ENCODE measurements at places on chromosomes 3 and 15.

DNA sequence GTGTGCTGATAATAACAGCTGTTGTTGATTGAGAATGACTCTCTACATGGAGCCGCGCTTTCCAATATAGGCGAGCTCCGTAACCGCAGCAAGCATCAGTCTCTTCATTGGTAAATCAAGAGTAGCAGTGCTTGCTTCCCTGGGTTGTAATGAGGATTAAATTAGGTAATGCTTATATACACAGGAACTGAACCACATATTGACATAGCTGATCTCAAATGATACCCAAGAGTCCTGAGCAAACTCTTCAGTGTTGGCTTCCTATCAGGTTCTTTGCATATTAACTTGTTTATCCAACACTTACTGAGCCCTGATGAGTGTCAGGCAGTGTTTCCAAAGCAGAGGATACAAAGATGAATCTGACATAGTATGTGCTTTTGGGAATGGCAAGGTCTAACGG lies 46.4 kb upstream of the SLCO3A1 start:
- no peak for DNase-seq

DNA sequence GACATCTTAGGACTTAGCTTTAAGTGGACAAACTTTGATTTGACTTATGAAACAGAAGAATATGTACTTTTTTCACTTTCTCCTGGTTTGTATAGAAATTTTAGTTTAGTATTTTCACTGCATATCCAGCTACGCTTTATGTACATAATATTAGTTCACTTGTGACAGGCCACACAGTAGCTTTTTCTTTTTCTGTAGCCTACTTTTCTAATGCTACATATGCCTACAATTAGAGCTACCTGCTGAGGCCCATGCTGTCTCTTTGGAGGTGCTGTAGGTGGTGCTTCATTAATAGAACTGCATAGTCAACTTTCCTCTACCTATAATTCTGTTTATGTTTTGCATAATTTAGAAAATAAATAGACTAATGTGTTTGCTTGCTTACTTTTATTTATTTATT lies 191.6 kb downstream of the NLGN1 start:
- no peak for DNase-seq

GRCh38 chr15:92059036-92059970 lies 205.8 kb downstream of the SLCO3A1 start:
- no peak for DNase-seq

DNA sequence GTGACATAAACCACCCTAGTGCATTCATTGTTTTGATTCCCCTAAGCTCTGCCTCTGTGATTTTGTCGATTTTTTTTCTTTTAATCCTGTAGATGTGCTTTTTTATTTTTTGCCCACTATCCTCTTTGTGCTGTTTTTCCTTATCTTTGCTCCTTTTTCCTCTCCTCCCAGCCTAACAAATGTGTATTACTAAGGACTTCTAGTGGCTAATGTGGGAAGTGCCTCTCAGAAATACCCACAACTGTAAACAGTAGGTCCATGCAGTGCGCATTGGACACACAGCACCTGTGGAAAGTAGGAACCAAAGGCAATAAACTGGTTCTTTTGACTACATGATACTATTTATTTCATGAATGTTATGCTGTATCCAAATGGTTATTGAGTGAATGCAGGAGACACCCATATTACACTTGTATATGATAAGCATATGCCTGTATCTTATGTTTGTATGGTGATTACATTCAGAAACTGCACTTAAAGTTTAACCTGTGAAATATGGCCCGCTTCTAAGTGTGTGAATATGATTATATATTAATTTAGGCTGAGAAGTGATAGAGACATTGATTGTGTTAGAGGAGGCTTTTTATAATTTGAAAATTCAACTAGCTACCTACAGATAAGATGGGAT lies 147.8 kb downstream of the PLCL2 start:
- no peak for DNase-seq

DNA sequence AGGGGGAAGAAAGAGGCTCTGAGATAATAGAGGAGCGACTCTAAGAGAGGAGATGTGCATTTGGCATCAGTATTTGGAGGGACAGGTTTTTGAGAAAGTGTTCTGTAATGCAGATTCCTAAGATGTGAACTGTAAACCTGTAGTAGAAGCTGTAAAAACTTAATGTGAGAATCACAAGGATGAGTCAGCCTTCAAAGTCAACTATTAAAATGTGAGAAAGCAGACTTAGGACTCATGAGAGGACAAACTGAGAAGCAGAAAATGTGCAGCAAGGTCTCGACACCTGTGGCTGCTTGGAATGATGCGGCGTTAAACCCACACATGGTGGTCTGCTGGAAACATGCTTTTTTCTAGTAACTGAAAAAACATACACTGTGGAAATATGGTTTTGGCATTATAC lies 36.0 kb downstream of the USP13 start:
- peak; percentile 3 for DNase-seq

GRCh38 chr15:87167055-87167454 lies 1087.4 kb downstream of the AGBL1 start:
- DNase-seq = no peak

DNA sequence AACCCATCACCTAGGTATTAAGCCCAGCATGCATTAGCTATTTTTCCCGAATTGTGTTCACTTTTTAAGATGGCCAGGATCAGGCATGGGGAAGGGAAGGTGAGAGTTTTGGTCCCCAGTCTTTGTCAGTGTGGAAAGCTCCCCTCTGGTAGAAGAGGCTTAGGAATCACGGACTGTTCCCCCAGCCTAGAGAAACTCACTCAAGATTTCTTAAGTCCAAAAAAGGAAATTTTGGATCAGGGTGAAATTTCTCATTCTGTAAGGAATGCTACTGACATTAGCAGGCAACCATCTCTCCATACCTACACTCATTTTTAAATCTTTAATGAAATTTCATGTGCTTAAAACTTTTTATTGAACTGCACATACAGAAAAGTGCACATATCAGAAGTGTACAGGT lies 70.3 kb upstream of the GALNT15 start:
- no peak for DNase-seq

DNA sequence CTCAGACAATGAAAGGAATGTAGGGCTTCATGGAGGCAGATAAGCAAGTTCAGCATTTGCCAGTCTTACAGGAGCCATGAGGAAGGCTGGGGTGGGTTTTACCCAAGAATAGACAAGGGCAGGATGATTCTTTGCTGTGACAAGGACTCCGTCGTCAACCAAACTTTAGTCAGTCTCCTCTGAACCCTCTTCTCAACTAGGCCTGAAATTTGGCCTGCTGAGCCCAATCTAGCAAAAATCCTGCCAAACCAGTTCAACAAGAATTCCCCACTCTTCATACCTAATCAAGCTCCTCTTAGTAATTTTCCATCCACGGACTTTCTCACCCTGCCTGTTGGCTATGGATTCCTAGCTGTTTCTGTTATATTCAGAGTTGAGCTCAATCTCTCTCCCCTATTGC lies 280.5 kb downstream of the TBL1XR1 start:
- peak; percentile 81 for DNase-seq

- DNase-seq = peak; percentile 86
These were observed 4.3 kb downstream of the PTH1R start for GRCh38 chr3:46881596-46882376.

DNA sequence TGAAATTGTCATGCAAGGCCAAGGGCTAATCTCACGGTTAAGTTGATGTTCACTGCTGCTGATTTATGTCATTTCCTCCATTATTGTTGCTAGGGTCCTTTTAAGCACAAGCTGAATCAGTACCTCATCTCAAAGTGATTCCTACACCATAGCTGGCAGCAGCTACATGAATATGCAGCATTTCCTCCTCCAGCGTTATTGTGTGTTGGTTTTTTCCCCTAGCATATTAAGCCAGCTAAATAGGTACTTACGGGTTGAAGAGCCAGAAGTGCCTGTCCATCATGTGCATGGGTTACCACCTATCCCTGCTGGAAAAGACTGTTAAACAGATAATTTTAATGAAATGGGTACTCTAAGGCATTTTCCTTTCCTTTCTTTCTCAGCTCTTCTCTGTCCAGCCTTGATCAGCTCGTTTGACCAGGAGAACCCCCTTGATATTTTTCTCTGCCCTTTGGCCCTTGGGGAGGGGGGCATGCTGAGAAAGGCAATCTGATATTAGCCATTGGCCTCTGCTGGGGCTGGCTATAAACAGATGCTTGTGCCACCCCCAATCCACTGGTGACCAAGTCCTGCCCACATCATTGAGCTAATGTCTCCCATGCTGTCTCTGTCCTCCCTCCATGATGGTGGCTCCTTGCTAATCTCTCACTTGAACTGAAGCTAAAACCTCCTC lies 115.6 kb upstream of the PLXNA1 start:
- DNase-seq = peak; percentile 14

DNA sequence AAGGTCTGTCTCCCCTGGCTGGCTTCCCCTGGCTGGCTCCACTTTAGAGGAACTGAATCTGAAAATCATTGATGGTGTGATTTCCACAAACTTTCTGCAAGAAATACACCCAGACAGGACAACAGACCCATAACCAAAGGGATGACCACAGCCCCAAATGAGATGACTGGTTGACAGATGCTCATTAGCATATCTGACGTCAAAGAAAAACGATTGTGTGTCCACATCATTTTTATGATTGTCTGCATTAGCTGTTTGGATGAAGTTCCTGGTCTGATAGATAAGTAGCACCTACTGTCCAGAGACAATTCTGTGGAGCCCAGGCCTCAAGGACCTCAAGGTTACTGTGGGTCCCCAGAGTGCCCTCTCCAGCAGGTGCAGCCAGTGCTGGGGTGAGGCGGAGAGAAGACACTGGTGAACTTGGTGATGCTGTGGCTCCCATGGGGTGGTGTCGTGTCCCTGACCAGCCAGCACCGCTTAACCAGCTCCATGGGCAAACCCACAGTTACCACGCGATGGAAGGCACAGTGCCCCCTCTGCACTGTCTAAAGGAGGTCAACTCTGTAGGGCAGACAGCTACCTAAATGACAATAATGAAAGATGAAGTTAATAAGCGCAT lies 127.4 kb downstream of the NSMCE3 start:
- DNase-seq = no peak

DNA sequence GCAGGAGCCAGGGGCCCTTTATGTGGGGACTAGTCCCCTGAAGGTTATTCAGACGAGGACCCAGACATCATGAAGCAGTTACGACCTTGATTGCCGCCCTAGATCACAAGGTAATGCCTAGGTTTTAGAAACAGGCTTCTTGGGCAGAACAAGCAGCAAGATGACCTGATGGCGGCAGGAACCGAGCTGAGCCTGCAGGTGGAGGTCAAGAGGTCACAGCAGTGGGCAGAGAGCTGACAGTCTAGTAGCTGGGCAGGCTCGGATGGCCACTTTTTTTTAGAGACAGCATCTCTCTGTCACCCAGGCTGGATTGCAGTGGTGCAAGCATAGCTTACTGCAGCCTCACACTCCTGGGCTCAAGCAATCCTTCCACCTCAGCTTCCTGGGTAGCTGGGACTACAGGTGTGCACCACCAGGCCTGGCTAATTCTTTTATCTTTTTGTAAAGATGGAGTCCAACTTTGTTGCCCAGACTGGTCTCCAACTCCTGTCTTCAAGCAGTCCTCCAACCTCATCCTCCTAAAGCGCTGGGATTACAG lies 83.5 kb upstream of the ABHD17C start:
- no peak for DNase-seq

DNA sequence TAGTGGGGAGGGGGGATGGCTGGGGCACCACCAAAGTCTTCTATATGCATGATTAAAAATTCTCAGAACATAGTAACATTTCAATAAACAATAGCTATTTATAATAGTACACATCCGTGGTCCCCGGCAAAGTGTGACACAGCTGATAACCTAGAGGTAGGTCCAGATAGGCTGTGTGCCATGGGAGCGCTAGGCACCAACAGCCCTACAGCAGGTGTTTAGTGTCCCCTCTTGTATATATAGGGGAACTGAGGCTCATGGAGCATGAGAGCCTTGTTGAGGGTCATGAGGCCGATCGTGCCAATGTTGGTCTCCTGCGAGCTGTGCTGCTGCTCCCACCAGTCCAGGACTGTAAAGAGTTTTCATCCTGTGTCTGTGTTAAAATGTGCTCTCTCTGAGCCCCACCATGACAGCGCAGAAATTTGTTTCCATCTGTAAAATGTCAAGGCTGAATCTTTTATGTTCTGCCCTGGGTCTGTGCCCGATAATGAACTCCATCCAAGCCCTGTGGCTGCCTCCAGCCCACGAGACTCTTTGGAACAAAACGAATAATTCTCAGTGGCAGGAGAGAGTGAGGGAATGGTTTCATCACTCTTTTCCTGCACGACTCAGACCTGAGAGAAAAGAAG lies 14.5 kb downstream of the TMEM158 start:
- no peak for DNase-seq

GRCh38 chr3:160648701-160649100 lies 28.3 kb upstream of the ARL14 start:
- DNase-seq = no peak

DNA sequence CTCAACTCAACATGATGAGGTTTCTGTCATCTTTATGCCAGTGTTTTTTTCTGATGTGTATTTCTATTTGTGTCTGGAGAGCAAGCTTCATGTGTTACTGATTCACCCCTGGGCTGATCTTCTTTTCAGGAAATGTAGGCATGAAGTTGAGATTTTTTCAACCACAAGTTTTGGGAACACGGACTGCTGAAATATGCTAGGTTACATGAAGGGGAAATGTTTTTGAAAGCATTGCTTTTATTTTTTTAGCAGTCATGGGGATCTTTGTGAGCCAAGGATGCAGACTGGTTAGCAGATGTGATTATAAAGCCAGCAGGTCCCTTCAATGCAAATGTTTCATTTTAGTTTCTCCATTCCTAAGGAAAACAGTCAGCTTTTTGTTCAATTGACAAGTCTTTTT lies 219.3 kb upstream of the COL8A1 start:
- no peak for DNase-seq

DNA sequence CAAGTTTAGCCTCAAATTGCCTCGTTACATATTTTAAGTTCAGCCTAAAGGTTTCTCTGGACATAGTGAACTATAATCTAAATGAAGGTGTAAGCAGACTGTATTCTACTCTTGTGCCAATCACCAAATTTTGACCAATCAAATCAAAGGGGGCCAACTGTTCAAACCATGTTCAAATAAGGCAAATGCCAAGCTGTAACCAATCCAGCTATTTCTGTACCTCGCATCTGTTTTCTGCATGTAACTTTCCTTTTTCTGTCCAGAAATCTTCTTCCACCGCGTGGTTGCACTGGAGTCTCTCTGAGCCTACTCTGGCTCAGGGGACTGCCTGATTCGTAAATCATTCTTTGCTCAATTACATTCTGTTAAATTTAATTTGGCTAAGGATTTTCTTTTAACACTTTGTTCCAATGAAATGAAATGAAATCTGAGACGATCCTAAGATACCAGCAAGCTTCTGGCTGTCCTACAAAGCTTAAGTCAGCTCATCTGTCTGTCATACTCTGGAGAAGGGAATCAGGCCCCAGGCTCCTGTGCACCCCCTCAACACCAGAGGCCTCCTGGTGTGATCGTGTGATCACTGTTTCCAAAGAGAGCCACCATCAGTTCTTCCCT lies 53.2 kb upstream of the ZNF148 start:
- no peak for DNase-seq

DNA sequence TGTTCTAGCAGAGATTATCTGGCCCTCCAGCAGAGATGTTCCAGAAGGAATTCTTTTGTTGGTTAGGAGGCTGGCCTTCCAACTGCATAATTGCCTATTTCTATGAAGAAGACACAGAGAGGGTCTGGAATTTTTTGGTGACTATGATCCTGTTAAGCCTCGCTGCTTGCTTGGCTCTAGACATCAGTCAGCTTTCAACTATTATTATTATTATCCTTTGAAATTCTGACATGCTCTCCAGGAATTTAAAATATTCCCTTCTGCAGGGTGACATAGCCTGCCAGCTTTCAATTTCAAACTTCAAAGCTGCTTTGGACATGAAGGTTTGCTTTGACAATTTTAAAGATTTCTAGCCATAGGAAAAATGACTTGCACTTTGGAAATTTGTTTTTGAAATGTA lies 26.3 kb upstream of the ZNF148 start:
- DNase-seq = no peak

All from endodermal cell (in vitro differentiated cells).